ENCODE measurements at places on chromosomes 3 and 15.

- DNase-seq, result no peak
These were observed 28.2 kb downstream of the UBE3A start for GRCh38 chr15:25410649-25411048.

- DNase-seq, result no peak
These were observed 59.4 kb downstream of the DAPK2 start for GRCh38 chr15:63986751-63987341.

- no peak for DNase-seq
These were observed 9.5 kb upstream of the MESP2 start for GRCh38 chr15:89766357-89767311.

DNA sequence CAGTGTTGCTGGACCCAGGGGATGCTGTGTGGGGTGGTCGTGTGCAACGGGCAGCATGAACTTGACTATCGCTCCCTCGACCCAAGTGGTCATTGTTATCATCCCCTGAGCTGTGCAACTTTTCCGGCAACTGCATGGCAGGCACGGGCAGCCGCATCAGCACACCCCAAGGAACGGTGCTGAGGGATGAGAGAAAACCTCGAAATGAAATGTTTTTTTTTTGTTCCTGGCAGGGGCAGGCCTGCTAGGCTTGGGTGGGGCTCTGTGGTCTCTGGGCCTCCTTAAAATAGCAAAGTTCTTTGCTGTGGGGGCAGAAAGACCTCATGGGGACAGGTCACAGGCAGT lies 51.4 kb downstream of the CORO2B start:
- DNase-seq, result no peak

DNA sequence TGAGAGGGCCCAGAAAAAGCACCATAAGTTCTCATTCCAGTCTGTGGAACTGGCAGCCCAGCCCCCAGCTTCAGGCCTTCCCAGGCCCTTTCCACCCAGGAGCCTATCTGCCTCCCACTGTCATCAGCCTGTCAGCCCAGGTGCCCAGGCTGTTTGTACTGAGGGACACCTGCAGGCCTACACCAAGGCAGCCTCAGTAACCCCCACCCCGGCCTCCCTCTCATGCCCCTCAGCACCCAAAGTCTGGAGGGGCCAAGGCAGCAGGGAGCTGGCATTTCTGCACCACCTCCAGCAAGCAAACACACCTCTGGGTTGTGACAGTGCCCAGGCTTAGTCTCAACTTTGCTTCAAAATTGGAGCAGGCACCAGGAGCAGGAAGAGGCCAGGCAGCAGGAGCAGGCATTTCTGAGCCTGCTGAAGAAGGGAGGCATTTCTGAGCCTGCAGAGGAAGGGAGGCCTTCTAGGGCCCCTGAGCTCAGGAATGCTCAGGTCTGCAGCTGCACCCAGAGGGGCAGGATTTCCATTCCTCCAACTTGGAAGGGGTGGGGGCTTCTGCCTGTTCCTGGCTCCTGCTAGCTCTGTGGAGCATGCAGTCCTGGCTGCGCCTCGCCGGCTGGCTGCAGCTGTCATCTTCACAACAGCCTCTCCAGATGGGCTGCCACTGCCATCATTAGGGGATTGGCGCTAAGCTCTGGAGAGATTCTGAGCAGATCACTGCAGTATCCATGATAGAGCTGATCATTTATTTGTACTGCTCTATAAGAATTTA lies 396.1 kb downstream of the UNC13C start:
- DNase-seq, result no peak

All from CD4-positive, alpha-beta T cell treated with Interleukin-10 for 1 hour (primary cell).